ENCODE measurements at places on chromosomes 16 and 17.

- no peak for DNase-seq
Observed at GRCh38 chr16:67327743-67328142, 1.1 kb downstream of the LRRC36 start.

- no peak for DNase-seq
Observed at GRCh38 chr16:51168755-51169154, 17.7 kb upstream of the SALL1 start.

DNA sequence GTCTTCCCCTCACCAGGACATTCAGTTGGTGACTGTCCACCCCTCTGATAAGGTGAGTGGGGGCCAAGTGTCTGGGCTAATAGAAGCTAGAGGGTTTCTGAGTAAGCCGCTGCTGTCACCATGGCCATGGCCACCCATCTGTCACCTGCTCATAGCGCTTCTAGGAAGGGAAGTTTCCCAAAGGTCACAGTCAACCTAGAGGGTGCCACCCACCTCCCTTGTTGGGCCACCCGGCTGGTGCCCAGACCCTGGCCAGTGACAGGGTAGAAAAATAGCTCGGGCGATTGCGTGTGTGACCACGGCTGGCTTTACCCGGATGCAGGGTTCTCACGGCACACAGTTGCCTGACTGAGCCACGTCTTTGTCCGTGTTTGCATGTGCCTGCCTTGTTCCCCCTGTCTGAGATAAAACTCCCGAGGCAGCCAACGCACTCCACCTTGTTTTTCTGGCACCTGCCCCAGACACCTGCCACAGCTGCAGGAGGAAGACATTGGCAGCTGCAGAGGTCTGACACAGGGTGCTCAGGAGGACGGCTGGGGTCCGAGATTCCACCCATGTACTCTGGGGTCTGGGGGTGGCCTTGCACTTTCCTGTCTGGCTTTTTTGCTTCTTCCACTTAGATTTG, 809 bp downstream of the PIRT start:
- DNase-seq: no peak

DNA sequence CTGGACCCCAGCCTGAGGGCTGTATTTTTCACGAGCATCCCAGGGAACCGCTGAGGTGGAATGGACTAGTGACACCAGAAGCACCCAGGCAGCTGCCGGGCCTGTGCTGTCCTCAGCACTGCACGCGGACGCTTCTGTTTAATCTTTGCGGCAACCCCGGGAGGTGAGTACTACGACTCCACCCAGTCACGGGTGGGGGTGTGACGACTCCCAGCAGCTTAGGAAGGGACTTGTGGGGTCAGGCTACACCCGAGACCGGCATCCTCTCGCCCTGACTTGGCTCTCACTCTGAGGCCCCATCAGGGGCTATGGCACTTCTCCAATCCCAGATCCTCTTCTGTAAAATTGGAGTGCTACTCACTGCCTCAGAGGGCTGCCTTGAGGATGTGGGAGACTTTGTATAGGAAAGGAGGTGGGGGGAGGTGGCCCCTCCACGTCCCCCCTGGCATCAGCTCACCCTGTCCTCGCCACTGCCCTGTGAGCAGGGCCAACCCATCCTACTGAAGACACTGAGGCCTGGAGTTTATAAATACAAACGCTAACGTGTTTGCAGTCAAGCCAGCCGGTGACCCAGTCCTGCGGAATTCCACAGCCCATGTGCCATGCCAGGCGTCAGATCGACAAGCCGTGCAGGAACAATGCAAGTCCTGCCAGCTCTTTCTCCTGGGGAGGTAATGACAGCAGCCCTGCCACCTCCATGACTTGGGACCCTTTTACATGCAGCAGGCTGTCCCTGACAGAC, 44.4 kb downstream of the PPL start:
- DNase-seq: no peak

- no peak for DNase-seq
Observed at GRCh38 chr16:82643136-82643535, 16.4 kb downstream of the CDH13 start.

GRCh38 chr17:17119533-17119932, 77.3 kb downstream of the MPRIP start:
- DNase-seq: peak; percentile 67

DNA sequence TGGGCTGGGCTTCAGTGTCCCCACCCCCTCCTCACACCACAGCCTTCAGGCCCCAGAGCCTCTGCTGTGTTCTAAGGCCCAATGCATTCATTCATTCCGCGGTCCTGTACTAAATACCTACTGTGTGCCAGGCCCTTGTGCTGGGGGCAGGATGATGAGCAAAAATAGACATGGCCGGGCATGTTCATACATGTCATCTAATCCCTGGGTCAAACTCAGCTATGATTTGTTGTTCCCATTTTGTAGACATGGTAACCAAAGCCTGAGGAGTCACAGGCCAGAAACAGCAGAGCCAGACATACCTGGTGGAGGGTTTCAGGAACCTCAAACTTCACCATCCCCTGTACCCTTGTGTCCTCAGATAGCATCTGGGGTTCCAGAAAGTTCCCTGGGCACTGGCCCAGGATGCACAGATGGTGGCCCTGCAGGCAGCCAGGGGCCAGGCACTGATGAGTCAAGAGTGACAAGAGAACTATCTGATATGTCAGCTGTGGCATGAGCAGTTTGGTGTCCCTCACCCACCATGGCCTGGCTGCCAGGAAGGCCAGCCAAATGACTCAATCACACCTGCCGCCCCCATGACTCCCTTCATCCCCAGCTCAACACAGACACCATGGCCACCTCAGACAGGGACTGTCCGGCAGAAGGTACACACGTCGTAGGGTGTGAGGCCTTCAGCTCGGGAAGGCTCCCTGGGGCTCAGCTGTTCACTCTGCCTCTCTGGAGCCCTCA, 2.7 kb upstream of the RRAD start:
- no peak for DNase-seq
